Temporal lobe (tissue), 4 donors: ENCODE measurements at places on chromosomes 2 and 18. TPM values are rescaled to one million over a fixed set of nuclear protein-coding genes. Genes with fewer than 3 reads are reported as not detected.

Gene ATOH8
- total RNA-seq, result 1.7 TPM

Gene POTEI
- under 0.01 TPM for total RNA-seq

Gene C2orf15
- 2.5 TPM for total RNA-seq

Gene CIB4
- not detected for total RNA-seq

Gene SIX3
- 0.49 TPM for total RNA-seq

Gene NRP2
- total RNA-seq, result 22.6 TPM

Gene NFATC1
- 0.49 TPM for total RNA-seq

Gene ADGRF3
- total RNA-seq, result under 0.01 TPM

Gene PTPRN
- 32.7 TPM for total RNA-seq

Gene SP5
- total RNA-seq, result 9.3 TPM
